ENCODE measurements at places on chromosomes 13 and 19.

GRCh38 chr13:73131247-73131646 lies 72.4 kb downstream of the KLF5 start:
- no peak for DNase-seq

DNA sequence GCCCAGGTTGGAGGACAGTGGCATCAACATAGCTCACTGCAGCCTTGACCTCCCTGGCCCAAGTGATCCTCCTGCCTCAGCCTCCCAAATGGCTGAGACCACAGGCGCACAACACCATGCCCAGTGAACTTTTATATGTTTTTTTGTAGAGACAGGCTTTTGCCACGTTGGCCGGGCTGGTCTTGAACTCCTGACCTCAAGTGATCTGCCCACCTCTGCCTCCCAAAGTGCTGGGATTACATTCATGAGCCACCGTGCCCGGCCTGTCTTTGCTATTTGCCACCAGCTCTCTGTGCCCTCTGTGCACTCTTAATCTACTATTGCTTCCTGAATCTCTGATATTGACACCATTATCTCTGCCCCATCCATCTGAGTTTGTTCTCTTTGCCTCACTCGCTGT lies 34.3 kb upstream of the LRRC4B start:
- DNase-seq: no peak

DNA sequence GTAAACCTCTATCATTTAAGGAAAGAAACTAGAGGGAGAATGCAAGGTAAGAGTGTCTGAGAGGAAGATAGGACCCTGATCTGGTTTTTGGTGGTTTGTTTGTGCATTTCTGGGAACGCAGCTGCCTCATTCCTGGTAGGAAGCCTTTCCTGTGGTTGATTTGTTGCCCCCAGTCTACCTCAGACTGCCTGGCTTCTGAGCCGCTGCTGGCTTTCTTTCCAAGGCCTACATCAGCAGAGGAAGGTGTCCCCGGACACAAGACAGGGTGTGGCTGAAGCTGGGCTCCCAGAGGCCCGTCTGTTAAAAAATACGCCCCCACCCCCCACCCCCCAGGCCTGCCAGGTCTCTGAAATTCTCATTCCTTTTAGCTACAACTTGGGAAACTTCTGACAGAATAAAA lies 42.6 kb downstream of the C13orf42 start:
- no peak for DNase-seq

GRCh38 chr13:73937441-73937840 lies 196.8 kb downstream of the KLF12 start:
- no peak for DNase-seq

GRCh38 chr13:100229603-100230002 lies 140.7 kb downstream of the PCCA start:
- DNase-seq: no peak

GRCh38 chr19:13864667-13865570 lies 12.0 kb upstream of the NANOS3 start:
- DNase-seq: no peak

DNA sequence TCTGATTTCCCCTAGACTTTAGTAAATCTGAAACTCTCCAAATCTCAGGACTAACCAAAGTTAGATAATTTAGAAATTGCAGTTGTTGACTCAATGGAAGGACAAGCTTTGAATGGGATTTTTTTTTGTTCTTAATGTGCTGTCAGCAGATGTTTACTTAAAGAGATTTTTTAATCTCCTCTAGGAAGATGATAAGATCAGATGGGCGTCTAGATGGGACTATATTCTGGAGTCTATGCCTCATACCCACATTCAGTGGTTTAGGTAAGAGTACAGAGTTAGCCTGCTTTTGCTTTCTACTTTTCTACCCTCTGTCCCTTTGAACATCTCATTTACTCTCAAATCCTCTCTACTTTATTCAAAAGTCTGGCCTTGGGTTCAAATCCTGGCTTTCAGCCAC lies 39.3 kb downstream of the TM9SF2 start:
- no peak for DNase-seq

- DNase-seq: no peak
Observed at GRCh38 chr19:46878613-46879375, 18.0 kb downstream of the ARHGAP35 start.

Data from NCI-H1694 treated with DMSO at 0.1 percent for 48 hours (cell line).